ENCODE measurements at places on chromosomes 3 and 15.

GRCh38 chr3:171268677-171269076 is 191.5 kb downstream of the TNIK start:
- no peak for DNase-seq

DNA sequence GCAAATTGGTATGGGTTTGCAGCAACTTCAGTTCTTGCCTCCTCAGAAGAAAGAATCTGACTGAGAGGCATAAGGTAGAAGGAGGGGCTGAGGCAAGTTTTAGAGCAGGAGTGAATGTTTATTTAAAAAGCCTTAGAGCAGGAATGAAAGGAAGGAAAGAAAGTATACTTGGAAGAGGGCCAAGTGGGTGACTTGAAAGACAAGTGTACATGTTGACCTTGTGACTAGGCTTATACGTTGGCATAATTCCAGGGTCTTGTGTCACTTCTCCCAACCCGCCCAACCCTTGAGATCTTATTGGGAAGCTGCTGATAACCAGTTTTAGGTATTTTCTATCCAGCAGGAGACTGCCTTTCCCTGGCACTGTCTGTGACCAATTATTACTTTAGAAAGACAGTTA is 436.9 kb upstream of the ZNF717 start:
- no peak for DNase-seq

DNA sequence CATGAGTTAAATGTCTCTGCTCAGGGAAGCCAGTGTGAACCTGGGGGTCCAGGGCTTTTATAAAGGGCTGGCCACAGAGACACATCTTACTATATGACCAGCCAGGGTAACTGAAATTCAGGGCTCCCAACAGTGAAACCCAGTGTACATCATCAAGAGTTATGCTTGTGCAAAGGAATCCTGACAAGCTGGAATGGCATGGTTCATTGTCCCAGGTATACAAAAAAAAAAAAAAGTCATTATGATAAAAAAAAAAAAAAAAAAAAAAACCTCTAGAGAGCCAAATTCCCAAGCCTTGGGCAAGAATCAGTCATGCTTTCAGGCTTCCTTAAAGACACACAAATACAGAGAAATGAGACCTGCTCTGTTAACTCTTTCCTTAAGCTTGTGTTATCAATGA is 452.0 kb downstream of the GABRG3 start:
- DNase-seq = no peak

DNA sequence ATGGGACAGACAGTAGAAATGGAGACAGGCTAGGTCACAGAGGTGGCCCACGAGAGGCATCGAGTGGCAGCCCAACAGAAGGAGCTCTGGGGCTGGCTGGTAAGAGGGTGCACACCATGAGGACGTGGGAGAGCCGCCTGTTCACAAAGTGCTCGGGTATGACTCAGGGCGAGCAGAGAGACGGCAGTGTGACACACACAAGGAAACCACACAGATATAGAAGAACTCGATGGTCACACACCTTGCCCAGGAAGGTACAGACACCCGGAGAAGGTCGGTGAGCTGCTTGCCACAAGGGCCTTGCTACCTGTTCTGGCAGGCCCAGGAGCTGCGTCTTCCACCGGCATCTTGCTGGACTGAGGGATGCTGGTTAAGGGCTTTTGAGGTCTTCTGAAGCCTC is 50.2 kb downstream of the CA12 start:
- no peak for DNase-seq

DNA sequence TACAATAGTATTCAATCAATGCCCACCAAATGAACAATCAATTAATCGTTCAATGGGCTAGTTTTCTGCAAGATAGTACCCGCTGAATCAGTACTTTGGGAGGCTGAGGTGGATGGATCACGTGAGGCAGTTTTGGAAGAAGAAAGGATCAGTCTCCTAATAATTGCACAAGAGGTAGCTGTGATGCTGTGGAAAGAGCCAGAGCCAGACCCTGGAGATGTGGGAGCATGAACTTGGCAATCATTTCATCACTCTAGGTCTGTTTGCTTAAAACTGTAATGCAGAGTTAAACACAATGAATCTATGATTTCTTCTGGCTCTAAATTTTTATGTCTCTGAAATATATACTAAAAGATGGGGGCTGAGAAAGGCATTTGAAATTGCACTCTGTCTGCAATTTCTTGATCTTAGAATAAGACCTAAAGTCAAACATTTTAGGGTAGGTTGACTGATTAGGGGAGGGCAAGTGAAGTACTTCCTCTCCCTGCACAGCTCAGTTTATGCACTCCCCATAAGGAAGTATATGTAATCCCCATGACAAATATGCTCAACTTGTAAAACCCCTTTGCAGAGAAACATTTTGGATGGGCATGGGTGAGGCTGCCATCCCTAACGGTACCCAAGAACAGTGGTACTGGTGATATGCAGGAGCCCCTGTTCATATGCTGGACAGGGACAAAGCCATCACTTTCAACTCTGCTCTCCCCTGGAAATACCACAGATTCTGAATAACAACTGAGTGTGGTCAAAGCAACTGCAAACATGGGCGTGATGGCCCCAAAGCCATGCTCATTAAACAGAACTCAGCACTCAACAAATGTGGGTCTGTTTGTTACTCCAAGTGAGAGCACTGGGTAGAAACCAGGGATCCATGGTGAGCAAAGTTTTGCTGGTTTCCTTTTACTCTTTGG is 28.6 kb upstream of the SPATA12 start:
- DNase-seq = no peak

DNA sequence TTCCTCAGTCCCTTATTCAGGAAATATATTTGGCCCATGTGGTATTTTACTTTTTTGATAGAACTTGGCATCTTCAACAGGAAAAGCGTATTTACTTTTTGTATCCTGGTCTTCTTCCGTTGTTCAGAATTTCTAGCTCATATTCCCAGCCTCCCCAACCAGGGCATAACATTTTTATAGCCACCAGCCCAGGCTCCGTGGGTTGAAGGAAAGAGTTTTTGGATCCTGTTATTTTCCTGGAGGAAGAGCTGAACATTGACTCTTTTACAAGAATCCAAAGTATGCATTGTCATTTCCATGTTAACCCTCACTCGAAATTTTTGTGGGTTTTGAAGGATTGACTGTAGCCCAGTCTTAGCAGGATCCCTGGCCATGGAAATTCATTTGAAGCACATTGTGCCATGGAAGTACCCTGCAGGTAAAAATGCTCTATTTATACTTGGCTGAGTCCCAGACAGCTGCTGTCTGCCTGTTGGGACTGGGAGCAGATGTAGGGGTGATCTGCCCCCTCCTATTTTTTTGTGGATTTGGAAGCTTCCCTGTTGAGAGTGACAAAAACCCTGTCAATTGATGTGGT is 98.8 kb downstream of the AKAP13 start:
- no peak for DNase-seq

Data from CD4-positive, alpha-beta T cell treated with Interleukin-17A for 4 hours (primary cell).